ENCODE measurements at places on chromosomes 6 and 20.

DNA sequence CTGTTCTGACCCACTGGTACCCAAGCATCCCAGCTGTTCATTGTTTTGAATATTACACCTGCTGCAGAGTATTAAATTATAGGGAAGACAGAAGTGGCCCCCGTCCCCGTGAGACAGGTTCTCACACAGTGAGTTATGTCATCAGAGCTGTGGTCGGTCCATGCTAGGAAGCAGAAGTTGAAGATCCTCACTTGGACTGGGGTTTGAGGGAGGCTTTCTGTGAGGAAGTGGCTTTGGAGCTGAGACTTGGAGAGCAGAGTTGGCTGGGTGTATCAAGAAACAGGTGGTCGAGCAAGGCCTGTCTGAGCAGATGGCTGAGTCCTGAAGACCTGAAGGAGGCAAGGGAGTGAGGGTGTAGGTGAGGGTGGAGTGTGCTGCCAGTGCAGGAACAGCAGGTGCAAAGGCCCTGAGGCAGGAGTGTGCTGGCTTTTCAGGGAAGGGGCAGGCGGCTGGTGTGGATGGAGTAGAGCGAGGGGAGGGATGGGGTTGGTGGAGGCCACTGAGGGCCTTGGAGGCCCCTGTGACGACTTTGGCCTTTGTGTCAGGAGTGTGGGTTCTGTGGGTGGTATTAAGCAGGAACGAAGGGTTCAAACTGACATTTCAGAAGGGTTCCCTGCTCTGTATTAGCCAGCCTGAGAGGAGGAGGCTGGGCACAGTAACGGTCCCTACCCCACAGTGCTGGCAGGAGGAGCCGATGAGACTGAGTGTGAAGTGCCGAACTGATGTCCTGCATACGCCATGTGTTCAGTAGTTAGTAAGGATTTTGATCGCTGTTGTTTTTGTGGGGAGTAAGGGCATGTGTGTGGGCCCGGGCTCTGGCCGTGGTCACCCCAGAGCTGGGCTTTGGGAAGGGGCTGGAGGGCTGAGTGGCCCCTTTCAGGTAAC lies 11.8 kb downstream of the SRC start:
- H3K27ac ChIP-seq, result peak overlapping the region; percentile 69
- no peaks in the 10 kb centered on the region for H3K27me3 ChIP-seq
- H3K4me3 ChIP-seq, result no peak overlapping the region
- no peaks in the 10 kb centered on the region for H3K4me1 ChIP-seq
- DNase-seq, result no peak

DNA sequence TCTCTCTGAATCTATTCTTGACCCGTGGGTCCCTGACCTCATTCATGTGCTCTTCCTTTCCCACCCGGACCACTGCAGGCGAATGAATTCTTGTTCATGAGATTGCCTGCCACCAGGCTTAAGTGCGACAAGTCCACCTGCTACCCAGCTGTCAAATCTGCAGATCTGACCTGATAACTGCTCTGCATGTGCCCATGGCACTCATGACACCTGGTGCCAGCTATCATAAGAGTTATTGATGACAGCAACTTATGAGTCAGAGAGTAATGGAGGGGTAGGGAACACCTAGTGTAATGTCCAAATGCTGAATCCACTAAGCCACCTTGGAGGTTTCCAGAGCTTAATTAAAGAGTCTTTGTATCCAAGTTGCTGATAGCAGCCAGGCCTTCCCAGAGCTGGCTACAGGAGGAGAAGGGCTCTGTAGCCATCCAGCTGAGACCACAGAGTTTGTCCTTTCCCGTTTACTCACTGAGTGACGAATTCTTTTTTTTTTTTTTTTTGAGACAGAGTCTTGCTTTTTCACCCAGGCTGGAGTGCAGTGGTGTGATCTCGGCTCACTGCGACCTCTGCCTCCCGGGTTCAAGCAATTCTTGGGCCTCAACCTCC lies 17.4 kb downstream of the SHLD1 start:
- H3K4me1 ChIP-seq, result no peaks in the 10 kb centered on the region
- H3K27me3 ChIP-seq, result no peaks in the 10 kb centered on the region
- H3K27ac ChIP-seq, result no peak overlapping the region
- no peaks in the 10 kb centered on the region for H3K36me3 ChIP-seq

DNA sequence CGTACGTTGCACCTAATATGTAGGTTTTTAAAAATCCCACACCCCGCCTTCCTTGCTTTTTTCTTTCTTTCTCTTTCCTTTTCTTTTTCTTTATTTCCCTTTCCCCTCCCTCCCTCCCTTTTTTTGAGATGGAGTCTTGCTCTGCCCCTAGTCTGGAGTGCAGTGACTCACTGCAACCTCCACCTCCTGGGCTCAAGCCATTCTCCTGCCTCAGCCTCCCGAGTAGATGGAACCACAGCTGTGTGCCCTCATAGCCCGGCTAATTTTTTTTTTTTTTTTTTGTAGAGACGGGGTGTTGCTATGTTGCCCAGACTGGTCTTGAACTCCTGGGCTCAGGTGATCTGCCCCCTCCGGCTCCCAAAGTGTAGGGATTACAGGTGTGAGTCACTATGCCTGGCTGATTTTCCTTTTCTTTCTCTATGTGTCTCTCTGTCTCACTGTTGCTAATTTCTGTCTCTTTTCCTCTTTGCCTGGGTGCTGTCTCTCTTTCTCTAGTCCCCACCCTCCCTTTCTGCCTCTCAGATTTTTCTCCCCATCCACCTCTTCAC lies 61.2 kb downstream of the SRC start:
- H3K27ac ChIP-seq, result no peak overlapping the region
- H3K36me3 ChIP-seq, result no peaks in the 10 kb centered on the region
- no peaks in the 10 kb centered on the region for H3K27me3 ChIP-seq
- H3K4me1 ChIP-seq, result peaks cover 4% of the 10 kb centered on the region

GRCh38 chr20:3195590-3196237 lies 8.8 kb downstream of the DDRGK1 start:
- no peaks in the 10 kb centered on the region for H3K27me3 ChIP-seq
- DNase-seq, result no peak
- H3K36me3 ChIP-seq, result peaks cover 4% of the 10 kb centered on the region
- H3K4me3 ChIP-seq, result no peak overlapping the region
- no peaks in the 10 kb centered on the region for H3K4me1 ChIP-seq

DNA sequence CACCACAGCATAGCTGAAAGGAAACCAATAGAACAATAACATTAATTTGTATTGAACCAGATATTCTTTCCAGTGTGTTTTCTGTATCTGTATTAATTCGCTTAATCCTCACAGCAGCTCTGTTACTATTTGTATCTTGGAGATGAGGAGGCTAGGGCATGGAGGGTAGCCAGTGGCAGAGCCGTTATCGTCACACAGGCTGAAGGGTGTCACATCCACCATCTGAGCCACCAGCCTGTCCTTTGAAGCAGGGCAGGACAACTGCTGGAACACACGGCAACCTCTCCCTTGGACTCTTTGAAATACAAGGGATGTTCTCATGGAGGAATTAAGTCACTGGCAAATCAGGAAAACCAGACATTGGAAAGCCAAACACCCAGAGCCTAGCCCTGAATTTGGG lies 628.0 kb upstream of the CDH4 start:
- H3K27ac ChIP-seq, result no peak overlapping the region
- DNase-seq, result no peak
- H3K36me3 ChIP-seq, result no peaks in the 10 kb centered on the region
- no peaks in the 10 kb centered on the region for H3K27me3 ChIP-seq

GRCh38 chr6:54264581-54265272 lies 43.5 kb upstream of the TINAG start:
- H3K4me3 ChIP-seq, result no peak overlapping the region
- peaks cover 2% of the 10 kb centered on the region for H3K4me1 ChIP-seq
- DNase-seq, result no peak
- H3K27me3 ChIP-seq, result no peaks in the 10 kb centered on the region
- H3K27ac ChIP-seq, result no peak overlapping the region
- no peaks in the 10 kb centered on the region for H3K36me3 ChIP-seq

- peaks cover 45% of the 10 kb centered on the region for H3K36me3 ChIP-seq
- peaks cover 11% of the 10 kb centered on the region for H3K4me1 ChIP-seq
- no peak overlapping the region for H3K27ac ChIP-seq
- H3K27me3 ChIP-seq, result no peaks in the 10 kb centered on the region
Observed at GRCh38 chr6:144753023-144753705, 468.0 kb downstream of the UTRN start.

DNA sequence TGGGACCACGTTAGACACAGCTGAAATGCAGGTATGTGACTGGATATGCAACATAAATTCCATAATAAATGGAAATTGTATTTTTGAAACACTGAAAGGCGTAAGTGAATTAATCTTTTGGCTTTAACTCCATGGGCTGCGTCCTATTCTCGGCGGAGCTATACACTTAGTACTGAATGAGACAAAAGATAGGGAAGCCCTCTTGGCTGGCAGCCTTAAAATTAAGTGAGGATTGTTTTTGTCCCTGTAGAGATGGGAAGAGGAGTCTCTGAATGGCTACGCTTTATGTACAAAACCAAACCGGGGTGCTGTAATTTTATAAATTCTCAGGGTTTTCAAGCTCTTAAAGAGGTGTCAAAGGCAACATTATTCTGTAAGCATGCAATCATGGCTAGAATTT lies 429.8 kb downstream of the QKI start:
- no peak overlapping the region for H3K4me3 ChIP-seq
- H3K4me1 ChIP-seq, result no peaks in the 10 kb centered on the region
- H3K27ac ChIP-seq, result no peak overlapping the region
- no peaks in the 10 kb centered on the region for H3K27me3 ChIP-seq
- H3K36me3 ChIP-seq, result no peaks in the 10 kb centered on the region

- no peaks in the 10 kb centered on the region for H3K36me3 ChIP-seq
- no peak overlapping the region for H3K4me3 ChIP-seq
- no peaks in the 10 kb centered on the region for H3K27me3 ChIP-seq
Observed at GRCh38 chr6:125759184-125759902, 9.9 kb downstream of the HEY2 start.

DNA sequence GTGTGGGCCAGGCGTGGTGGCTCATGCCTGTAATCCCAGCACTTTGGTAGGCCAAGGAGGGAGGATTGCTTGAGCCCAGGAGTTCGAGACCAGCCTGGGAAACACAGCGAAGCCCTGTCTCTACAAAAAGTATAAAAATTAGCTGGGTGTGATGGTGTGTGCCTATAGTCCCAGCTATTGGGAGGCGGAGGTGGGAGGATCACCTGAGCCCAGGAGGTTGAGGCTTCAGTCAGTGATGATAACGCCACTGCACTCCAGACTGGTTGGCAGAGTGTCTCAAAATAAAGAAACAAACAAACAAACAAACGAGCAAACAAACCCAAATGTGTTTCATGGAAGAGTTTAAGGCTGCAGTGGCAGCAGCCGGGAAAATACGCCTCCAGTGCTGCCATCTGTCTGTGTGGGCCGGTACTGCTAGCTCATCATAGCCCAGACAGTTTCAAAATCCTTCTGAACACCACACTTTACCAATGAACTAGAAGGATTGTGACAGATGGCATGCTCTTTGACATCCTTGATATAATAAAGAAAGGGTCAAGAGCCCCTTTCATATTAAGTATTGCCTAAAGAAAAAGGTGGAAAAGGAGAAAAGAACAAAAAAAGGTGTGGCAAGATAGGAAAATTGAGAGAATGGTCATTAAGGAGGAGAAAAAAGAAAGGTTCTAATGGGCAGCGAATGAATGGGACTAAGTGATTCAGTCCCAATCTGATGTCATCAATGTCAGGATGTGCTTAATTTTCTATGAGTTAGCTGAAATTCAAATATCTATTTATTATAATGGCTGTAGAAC lies 298.6 kb downstream of the SYNE1 start:
- peak; percentile 53 for DNase-seq
- H3K27me3 ChIP-seq, result no peaks in the 10 kb centered on the region
- no peak overlapping the region for H3K4me3 ChIP-seq

DNA sequence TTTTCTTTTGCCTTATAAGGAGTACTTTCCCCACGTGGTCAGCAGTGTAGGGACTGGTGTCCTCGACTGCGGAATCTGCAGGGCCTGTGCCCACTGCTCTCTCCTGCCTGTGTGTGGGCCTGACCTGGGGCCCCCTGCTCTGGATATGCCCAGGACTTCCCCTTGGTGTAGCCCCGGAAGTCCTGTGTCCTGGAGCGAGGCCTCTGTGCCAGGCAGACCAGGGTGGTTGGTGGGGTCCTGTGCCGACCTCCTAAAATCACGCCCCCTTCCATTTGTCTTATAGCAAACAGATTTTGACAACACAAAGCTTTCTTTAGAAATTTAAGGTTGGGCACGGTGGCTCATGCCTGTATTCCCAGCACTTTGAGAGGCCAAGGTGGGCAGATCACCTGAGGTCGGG lies 64.2 kb downstream of the DLL1 start:
- no peak for DNase-seq
- H3K36me3 ChIP-seq, result no peaks in the 10 kb centered on the region
- no peaks in the 10 kb centered on the region for H3K27me3 ChIP-seq
- no peak overlapping the region for H3K27ac ChIP-seq

GRCh38 chr6:157713451-157714152 lies 109.4 kb upstream of the SNX9 start:
- no peaks in the 10 kb centered on the region for H3K27me3 ChIP-seq
- H3K4me1 ChIP-seq, result peaks cover 50% of the 10 kb centered on the region
- H3K27ac ChIP-seq, result peak overlapping the region; percentile 87
- DNase-seq, result no peak

- H3K36me3 ChIP-seq, result no peaks in the 10 kb centered on the region
Observed at GRCh38 chr20:49559411-49560081, 8.4 kb downstream of the PTGIS start.

GRCh38 chr6:113824411-113824810 lies 32.7 kb upstream of the MARCKS start:
- no peaks in the 10 kb centered on the region for H3K27me3 ChIP-seq
- H3K36me3 ChIP-seq, result no peaks in the 10 kb centered on the region
- H3K4me1 ChIP-seq, result no peaks in the 10 kb centered on the region
- DNase-seq, result no peak
- H3K27ac ChIP-seq, result no peak overlapping the region

- H3K4me1 ChIP-seq, result no peaks in the 10 kb centered on the region
- H3K27ac ChIP-seq, result no peak overlapping the region
- no peaks in the 10 kb centered on the region for H3K36me3 ChIP-seq
- no peak overlapping the region for H3K4me3 ChIP-seq
- H3K27me3 ChIP-seq, result no peaks in the 10 kb centered on the region
- DNase-seq, result no peak
Observed at GRCh38 chr6:145841668-145842067, 27.1 kb upstream of the FBXO30 start.

- DNase-seq, result no peak
- H3K27ac ChIP-seq, result no peak overlapping the region
- no peaks in the 10 kb centered on the region for H3K27me3 ChIP-seq
- peaks cover 28% of the 10 kb centered on the region for H3K36me3 ChIP-seq
- H3K4me3 ChIP-seq, result no peak overlapping the region
Observed at GRCh38 chr6:127289934-127290333, 23.3 kb downstream of the RNF146 start.
